Right cardiac atrium (tissue), 5 donors: ENCODE measurements at places on chromosomes 7 and 10. TPM values are rescaled to one million over a fixed set of nuclear protein-coding genes. Genes with fewer than 3 reads are reported as not detected.

LMOD2 gene
- polyA plus RNA-seq, result 849 TPM

AKR1C4 gene
- polyA plus RNA-seq, result not detected

AS3MT gene
- polyA plus RNA-seq, result 35.2 TPM

IDE gene
- polyA plus RNA-seq, result 13.4 TPM

ADIRF gene
- polyA plus RNA-seq, result 215 TPM

EBLN1 gene
- polyA plus RNA-seq, result not detected

OR6B1 gene
- not detected for polyA plus RNA-seq

BEND7 gene
- polyA plus RNA-seq, result 7.1 TPM

NODAL gene
- polyA plus RNA-seq, result not detected

FAM180A gene
- 3.7 TPM for polyA plus RNA-seq

LIPJ gene
- polyA plus RNA-seq, result 0.02 TPM

ADCYAP1R1 gene
- polyA plus RNA-seq, result 0.84 TPM

LRRTM3 gene
- polyA plus RNA-seq, result 0.02 TPM

GPR85 gene
- polyA plus RNA-seq, result 4.4 TPM

SH2B2 gene
- polyA plus RNA-seq, result 0.84 TPM

TSPAN15 gene
- 11.5 TPM for polyA plus RNA-seq

MCM7 gene
- 16.7 TPM for polyA plus RNA-seq
